Head of caudate nucleus (tissue), 42 donors: ENCODE measurements at places on chromosomes 3 and 15.

GRCh38 chr3:33799202-33799551 is 747 bp downstream of the PDCD6IP start:
- no peak for DNase-seq

DNA sequence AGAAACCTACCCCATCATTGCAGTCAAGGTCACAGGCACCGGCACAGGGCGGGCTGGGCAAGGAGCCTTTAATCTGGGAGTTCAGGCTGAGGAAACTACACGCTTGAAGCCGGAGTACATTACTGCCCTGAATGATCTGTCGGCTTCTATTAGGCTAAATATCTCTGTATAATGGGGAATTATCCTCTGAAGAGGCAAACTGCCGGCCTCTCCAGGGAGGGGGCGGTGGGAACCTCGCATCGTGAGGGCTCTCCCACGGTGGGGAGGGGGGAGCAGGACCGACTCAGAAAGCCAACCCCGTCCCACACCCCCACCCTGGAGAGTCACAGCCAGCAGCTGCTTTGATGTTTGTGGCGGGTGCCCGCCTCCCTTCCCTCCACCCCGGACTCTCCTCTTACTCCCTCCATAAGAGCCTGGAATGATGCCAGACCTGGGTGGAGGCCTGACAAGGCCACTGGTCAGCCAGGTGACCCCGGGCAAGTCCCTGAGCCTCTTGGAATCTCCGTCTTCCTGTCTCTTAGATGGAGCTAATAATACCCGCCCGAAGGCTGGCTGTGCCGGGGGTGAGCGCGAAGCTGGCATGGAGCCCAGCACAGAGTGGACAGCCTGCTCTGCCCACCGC is 63.4 kb upstream of the LINGO1 start:
- no peak for DNase-seq

DNA sequence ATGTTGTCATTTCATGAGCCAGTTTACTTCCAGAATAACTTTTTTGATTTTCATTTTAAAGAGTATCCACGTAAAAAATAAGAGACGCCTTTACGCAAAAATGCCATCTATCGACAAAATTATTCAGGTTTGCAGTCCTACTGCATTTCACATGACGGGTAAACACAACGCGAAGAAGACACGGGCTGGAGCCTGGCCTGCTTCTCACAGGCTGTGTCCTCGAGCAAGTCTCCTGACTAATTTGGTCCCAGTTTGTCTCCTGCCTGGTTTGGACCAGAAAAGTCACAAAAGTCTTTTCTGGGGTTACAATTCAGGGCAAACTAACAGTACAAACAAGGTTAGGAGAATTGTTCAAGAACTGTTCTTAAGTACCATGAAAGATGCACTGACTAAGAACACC is 51.7 kb downstream of the CHSY1 start:
- no peak for DNase-seq

GRCh38 chr3:40414270-40414669 is 27.3 kb downstream of the ENTPD3 start:
- DNase-seq = peak; percentile 34

DNA sequence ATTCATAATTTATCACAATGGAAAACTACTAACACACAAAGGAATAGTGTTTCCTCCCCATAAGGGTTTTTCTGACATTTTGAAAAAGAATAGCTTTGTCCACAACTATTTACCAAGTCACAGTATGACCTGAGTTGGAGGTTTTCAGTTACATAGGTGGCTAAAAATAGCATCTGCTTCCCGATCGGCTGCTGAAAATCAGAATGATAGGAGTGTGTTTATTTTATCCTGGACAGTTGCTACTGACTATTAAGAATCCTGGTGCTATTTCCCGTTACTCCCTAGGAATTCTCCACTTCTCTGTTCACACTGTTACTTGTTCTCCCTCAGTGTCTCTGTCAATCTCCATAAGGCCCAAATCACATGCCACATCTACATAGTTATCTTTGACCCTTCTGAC is 353.9 kb upstream of the RARB start:
- DNase-seq = no peak

DNA sequence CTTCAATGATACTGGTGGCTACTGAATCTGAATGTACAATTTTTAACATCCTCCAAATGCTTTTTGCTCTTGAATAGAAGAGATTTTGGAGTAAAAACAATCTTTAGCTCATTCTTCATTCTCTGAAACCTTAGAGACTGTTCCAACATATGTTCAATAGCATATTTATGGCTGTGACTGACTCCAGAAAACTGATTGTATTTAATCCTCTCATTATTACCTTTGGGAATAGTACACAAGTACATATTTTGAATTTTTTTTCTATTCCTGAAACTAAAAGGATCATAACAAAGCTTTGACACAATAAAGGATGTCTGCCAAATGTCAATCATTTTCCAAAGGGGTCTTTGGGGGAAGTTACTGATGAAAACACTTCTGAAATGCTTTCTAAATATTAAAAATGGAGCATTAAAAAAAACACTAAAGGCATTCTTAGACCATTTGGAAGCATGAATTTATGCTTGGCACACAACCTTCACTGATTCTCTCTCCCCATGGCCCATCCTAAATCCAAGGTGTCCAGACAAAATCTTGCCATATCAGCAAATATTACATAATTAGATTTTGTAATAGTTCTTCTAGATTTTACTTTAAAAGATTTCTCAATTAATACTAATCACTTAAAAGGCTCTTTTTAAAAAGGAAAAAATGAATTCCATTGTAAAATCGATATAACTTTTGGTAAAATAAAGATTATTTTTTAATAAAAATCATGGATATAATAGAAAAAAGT is 936.8 kb downstream of the EPHA3 start:
- DNase-seq = no peak

DNA sequence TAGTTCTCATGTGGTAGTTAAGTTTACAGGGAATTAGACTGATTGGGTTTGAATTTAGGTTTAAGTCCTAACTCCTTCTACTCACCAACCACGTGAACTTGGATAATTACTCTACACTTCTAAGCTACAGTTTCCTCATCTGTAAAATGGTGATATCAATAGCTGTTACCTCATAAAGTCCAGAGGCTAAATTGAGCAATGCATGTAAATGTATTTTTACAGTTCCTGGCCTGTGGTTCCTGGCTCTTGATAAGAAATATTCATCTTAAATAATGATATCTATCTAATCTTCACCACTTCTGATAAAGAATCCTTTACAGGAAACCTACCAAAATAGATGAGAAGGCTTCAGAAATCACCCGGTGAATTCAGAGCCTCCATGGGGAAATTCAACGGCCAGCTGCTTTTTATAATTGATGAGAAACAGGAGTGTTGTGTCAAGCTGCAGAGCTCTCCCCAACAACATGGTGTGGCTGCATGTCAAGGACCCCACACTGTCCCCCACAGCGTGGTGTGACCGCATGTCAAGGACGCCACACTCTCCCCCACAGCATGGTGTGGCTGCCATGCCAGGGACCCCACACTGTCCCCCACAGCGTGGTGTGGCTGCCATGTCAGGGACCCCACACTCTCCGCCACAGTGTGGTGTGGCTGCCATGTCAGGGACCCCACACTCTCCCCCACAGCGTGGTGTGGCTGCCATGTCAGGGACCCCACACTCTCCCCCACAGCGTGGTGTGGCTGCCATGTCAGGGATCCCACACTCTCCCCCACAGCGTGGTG is 80.8 kb upstream of the PEX5L start:
- no peak for DNase-seq
